Brain (organoid and tissue), 16 donors: ENCODE measurements at places on chromosomes 1 and 21. TPM values are rescaled to one million over a fixed set of nuclear protein-coding genes. Genes with fewer than 3 reads are reported as not detected.

The GOLPH3L gene
- polyA plus RNA-seq: 22.7 TPM

The DMBX1 gene
- not detected for polyA plus RNA-seq

The UTS2 gene
- not detected for polyA plus RNA-seq

The IFI6 gene
- 164 TPM for polyA plus RNA-seq

The EGLN1 gene
- 17.8 TPM for polyA plus RNA-seq

- DNase-seq: peak; percentile 62
These were observed 139.0 kb downstream of the SDCCAG8 start for GRCh38 chr1:243394601-243395464.

GRCh38 chr1:199747984-199748383, 279.5 kb upstream of the NR5A2 start:
- DNase-seq: no peak

- DNase-seq: peak; percentile 74
These were observed 33.0 kb upstream of the H6PD start for GRCh38 chr1:9201401-9202239.

DNA sequence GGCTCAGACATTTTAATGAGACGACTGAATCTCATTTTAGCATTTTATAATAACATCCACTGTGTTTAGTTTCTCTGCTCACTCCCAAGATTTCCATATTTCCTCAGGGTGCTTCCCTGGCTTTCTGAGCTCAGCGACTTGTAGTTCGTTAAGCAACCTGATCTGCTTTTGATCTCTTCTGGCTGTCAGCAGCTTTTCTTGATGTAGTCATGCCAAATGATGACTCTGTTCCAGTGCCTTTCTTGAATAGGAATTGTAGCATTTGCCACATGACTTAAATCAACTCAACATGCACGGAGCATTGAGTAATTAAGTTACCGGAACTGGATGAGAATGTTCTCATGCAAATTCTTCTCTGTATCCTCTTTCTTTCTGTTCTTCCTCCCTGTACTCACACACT, 246.1 kb downstream of the FMN2 start:
- peak; percentile 50 for DNase-seq

GRCh38 chr1:193113258-193113991, 8.2 kb upstream of the GLRX2 start:
- no peak for DNase-seq

GRCh38 chr1:48807554-48808260, 31.0 kb upstream of the BEND5 start:
- no peak for DNase-seq

- DNase-seq: no peak
These were observed 195.1 kb downstream of the PTPRC start for GRCh38 chr1:198833706-198834503.

DNA sequence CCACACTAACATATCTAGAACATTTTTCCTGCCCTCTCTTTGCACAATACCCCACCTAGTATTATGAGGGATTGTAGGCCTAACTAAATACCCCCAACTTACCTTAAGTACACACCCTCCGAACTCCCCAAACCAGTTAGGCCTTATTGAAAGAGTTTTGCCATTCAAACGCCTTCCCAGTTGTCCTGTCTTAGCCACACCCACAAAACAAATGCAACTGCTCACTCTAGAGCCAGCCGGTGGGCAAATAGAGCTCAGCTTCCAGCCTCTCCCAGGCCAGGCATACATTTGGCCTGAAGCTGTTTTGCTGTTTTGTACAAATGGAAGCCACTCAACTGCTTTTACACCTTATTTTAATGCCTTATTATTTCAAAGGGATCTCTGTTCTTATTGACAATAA, 224.2 kb upstream of the RUNX1 start:
- DNase-seq: no peak

- peak; percentile 22 for DNase-seq
These were observed 113.8 kb downstream of the CASZ1 start for GRCh38 chr1:10682449-10683309.

DNA sequence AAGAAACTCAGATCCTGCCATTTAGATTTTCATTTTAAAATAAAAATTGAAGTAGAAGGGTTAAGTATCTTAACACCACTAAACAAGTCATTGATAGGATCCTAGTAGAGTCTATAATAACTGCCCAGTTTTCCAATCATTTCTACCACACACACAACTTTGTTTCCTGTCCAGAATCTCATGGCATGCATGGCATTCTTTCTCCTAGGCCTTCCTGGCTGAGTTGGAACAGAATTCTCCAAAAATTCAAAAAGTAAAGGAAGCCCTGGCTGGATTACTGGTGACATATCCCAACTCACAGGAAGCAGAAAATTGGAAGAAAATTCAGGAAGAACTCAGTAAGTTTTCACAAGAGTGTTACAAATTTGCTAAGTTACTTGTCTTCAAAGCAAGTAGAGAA, 111.4 kb upstream of the BMP8A start:
- DNase-seq: no peak

DNA sequence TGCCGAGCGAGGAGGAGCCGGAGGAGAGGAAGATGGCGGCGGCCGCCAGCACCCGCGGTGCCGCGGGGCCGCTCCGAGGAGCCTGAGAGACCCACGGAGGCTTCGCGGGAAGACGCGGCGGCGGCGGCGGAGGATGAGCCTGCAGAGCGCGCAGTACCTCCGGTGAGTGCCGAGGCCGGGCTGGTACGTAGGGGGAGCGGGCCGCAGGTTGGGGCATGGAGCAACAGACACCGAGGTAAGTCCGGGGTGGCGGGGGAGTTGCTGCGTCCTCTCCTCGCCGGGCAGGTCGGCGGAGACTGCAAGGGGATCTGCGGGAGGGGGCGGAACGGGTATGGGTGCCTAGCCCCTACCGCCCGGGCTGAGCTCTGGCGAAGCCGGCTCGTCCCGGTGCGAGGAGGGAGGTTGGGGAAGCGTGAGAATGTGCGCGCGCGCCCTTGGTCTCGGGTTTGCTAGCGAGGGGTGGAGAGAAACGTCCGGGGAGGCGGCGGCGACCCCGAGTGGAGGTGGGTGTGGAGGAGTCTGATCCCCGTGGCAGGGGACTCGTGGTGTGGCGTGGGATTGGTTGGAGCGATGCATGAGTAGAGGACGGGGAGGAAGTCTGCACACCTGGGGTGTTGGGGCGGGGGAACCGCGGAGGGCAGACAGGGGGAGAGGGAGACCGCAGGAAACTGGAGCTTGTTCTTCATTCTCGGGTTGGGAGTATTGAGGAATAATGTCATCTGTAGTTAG, at the start of gene SMG7:
Gene SMG7, plus strand, starts transcription at position 12 of the 729 bp plus-strand sequence. Its CDS starts 122 bp downstream, at position 134.
- DNase-seq: peak; percentile 33
